ENCODE measurements at places on chromosomes 1 and 21. TPM values are rescaled to one million over a fixed set of nuclear protein-coding genes. Genes with fewer than 3 reads are reported as not detected.

The CASQ1 gene
- 0.39 TPM for total RNA-seq

The VCAM1 gene
- 27.3 TPM for total RNA-seq

DNA sequence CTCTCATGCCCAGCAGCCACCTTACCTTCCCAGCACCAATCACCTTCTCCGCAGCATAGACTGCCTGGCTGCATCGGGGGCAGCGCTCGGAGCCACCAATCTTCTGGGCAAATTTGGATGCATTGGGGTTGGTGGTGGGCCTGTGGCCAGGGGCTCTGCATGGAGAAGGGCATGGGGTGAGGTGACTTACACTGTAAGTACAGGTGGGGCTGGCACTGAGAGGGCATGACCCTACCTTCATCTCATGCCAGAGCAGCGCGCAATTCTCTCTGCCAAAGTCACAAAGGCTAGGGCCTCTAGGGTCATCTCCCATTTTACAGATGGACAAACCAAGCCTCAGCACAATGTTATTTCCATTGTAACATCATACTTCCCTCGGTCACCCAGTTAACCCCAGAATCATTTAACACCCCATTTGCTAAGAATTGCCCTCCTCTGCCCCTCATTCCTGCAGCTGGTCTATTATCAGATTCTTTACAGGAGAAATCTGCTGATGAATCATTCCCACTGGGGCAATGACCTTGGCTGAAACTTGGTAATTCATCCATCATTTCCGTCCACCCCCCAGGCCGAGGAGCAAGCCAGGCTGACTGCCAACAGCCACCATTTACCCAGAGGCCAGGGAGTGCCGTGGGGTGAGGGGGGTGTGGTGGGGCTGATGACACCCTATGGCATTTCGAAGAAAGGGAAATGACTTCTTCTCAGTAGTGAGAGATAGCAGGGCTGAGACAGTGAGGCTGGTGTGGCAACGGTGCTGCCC is 17.9 kb downstream of the CSRP1 start:
- DNase-seq = no peak

The CASQ2 gene
- total RNA-seq = 1.5 TPM

The CLCA1 gene
- 0.29 TPM for total RNA-seq

GRCh38 chr1:7425229-7425628 is 345.9 kb upstream of the VAMP3 start:
- no peak for DNase-seq

The UBL4B gene
- total RNA-seq = not detected

- peak; percentile 64 for DNase-seq
Measured at GRCh38 chr1:201143726-201144635, 10.3 kb downstream of the TMEM9 start.

The SELENBP1 gene
- 63.0 TPM for total RNA-seq

DNA sequence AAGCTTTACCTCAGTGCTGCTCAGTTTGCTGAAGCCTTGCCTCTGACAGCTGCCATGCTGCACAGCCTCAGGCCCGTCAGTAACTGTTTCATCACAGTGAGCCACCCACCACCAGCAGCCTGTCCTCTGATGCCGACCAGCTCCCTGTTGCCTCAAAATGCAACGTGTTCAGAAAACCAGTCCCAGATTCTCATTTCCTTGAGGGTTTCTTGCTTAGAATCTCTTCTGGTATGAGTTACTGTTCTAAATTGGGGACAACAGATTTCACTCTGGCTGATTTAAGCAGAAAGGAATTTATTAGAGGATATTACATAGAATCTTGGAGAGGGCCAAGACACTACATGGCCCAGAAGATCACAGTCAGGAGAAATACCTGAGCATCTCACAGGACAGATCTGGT is 11.0 kb downstream of the UBL4B start:
- DNase-seq = no peak

The CDC20 gene
- 4.9 TPM for total RNA-seq

The NBPF19 gene
- total RNA-seq = 21.5 TPM

The AMY1B gene
- not detected for total RNA-seq

DNA sequence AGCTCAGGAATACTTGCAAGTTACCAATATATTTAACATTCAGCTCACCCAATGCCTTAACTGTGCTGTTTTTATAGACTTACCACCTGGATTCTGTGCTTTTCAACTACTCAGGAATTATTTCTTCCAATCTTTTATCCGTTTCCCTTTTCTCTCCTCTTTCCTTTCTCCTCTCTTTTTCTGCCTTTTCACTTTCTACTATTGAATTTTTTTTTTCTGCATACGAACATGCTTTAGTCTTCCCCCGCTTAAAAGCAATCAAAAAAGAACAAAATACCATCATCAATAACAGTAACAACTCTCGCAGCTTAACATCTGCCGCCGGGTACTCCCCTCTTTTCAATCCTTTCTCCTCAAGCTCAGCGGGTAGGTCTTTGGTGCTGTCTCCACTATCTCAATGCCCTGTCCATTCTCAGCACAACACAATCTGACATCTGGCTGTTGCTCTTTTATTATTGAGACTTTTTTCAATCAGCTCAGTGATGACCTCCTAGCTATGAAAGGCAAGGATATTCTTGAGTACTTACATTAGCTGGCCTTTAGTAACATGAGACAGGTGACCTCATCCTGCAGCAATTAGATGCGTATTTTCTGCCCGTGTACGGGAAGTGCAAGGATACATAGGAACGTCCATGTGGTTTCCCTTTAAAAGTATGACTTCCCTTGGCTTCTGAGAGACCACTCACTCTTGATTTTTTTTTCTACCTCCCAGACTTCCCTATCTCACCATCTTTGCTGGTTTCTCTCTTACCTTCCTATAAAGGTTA is 40.2 kb upstream of the SIPA1L2 start:
- DNase-seq = no peak

The CYP4A22 gene
- 0.42 TPM for total RNA-seq

GRCh38 chr1:234980291-234980644 is 148.4 kb downstream of the TOMM20 start:
- DNase-seq = no peak

DNA sequence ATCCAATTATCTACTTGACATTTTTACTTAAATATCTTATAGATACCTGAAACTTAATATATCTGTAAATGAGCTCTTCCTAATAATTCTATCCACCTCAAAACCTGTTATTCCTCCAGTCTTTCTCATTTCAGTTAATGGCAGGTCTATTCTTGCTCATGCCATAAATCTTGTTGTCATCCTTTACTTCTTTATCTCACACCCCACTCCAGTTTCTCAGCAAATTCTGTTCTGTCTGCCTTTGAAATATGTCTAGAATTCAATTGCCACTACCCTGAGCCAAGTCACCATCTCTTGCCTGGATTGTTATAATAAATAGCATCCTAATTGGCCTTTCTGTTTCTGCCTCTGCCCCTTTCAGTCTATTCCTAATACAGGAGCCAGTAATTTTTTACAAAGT is 105.8 kb downstream of the MAN1A2 start:
- no peak for DNase-seq

The UHMK1 gene
- total RNA-seq = 84.0 TPM

GRCh38 chr1:66532214-66532613 is 1.7 kb upstream of the SGIP1 start:
- DNase-seq = no peak

GRCh38 chr1:178573330-178573729 is 60.4 kb downstream of the TEX35 start:
- no peak for DNase-seq

The ZNF683 gene
- not detected for total RNA-seq

The FLAD1 gene
- total RNA-seq = 43.7 TPM

DNA sequence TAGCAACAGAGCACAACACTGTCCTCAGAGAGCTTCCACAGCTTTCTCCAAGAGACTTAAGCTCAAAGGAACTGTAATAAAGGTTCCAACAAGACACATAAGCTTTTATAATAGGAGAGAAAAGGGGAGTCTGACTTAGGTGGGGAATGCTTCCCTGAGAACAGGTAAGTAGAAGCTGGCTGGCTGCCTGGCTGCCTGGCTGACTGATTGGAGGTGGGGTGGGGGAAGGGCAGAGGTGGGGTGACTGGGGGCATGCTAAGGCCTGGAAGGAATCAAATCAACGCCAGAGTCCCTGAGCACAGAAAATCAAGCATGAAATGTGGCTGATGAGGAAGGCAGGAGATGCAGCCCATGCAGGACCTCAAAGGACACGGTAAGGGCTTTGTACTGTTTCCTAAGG is 45.8 kb downstream of the DMAP1 start:
- no peak for DNase-seq

The GREM2 gene
- total RNA-seq = 0.16 TPM

DNA sequence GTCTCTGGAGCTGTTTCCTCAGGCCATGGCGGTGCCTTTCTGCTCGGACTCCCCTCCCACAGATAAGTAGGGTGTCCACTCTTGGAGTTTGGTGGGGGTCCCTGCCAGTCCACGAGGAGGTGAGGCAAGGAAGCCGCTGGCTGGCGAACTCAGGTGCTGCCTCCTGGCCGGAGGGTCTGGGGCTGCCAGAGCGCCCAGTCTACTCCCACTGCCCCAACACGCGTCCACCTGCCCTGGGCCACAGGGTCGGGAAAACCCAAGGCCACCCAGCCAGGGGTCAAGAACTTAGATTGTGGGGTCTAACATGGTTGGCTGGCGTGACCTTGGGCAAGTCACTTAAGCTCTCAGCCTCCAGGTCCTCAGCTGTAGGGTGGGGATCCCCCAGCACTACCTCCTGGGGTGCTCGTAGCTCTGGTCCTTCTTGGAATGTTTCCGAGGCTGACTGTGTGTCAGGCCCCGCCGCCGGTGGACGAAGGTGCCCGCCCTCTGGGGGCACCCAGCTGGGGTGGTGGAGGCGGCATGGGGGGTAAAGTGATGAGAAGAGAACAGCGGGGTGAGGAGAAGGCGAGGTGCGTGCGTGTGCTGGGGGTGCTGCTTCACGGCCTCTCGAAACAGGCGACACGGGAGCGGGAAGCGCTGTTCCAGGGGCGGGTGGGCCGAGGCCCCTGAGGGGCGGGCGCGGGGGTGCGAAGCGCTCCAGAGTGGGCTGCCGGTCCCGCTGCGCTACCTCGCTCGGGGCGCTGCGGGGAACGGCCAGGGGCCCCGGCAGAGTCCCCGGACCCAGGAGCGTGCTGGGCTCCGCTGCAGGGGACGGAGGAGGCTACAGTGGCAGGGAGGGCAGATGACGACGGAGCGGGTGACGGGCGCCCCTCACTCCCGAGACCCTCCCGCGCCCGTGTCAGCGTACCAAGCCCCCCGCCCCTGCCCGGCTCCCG is 1.2 kb downstream of the SH2D5 start:
- DNase-seq = peak; percentile 82

GRCh38 chr21:32886339-32886738 is 114.8 kb upstream of the PAXBP1 start:
- no peak for DNase-seq

GRCh38 chr1:199020904-199021303 is 382.1 kb downstream of the PTPRC start:
- no peak for DNase-seq

- DNase-seq = no peak
Measured at GRCh38 chr1:204777591-204777990, 92.1 kb upstream of the LRRN2 start.

GRCh38 chr1:12572522-12572921 is 45.5 kb downstream of the DHRS3 start:
- DNase-seq = no peak

DNA sequence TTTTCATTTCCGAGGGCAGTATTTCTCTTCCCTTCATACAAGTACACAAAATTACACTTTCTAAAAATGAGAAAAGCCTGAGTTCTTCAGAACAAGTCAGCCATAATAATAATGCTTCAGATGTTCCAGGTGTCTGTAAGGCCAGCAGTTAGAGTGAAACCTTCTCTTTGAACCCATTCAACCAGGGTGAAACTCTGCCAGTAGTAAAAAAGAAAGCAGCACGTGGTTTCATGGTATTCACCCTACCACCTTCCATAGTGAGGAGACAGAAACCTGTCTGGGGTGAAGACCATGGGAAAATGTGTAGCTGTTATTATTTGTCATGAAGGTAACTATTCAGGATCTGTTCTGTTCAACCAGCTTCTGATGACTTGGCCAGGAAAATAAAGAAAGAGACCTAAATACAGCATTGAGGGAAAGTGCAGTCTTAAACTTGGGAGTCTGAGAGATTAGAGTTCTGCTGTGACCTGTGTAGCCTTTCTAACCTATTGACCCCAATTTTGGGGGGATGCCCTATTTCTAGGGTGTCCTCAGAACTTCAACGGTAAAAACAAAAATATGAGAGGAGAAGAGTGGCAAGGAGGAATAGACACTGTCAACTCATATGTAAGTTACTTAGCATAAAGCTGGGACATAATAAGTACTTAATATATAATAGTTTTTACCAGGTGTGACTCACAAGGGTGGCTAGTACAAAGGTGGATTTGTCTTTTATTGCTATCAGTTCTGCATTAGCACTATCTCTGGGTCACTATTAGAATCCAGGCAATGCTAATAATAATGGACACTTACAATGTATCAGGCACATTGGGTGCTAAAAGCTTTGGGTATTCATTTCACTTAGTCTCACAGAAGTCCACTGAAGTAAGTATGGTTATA is 70.0 kb upstream of the TNFSF4 start:
- no peak for DNase-seq

DNA sequence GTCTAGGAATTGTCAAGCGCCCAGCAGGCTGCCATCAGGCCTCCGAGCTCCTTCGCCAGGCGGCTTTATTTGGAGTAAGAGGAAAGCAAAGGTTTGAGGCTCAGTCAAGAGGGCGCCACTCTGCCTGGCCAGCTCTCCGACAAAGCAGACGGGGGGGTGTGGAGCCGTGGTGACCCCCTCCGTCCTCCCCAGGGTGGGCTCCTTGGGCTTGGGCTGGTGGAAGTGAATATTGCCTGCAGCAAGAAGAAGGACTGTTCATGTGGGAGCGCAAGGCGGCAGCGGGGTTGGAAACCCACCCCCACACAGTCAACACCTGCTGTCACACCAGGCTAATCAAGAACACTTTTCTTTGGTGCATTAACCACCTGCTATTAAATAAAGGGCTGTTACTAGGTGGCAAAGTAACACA is 14.6 kb downstream of the EPHX1 start:
- DNase-seq = no peak

The SPRR2E gene
- total RNA-seq = not detected

DNA sequence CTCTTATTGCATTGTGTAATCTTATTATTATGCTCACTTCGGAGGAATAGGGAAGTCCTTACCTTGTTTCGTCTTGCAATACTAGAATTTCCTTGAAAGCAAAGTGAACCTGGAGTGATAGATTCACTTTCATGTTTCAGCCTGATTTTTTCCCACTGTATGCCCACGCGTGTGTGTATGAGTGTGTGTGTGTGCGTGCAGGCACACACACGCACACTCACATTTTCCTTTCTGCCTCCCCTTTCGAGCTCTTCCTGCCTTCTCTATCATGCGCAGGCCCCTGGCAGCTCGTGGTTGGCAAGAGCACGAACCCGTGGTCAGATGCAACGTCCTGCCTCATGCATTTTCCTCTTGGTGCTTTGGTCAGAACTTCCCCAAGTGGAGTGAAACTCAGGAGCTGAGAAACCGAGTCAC is at the start of gene GCSAML:
TSS of gene GCSAML (plus strand) at position 366 of the 414 bp plus-strand sequence. CDS start 58 bp downstream, outside the sequence.
- no peak for DNase-seq

The CNR2 gene
- not detected for total RNA-seq
